ENCODE measurements at places on chromosomes 2 and 18.

- DNase-seq, result no peak
These were observed 364.7 kb downstream of the TXNL1 start for GRCh38 chr18:56273541-56274219.

DNA sequence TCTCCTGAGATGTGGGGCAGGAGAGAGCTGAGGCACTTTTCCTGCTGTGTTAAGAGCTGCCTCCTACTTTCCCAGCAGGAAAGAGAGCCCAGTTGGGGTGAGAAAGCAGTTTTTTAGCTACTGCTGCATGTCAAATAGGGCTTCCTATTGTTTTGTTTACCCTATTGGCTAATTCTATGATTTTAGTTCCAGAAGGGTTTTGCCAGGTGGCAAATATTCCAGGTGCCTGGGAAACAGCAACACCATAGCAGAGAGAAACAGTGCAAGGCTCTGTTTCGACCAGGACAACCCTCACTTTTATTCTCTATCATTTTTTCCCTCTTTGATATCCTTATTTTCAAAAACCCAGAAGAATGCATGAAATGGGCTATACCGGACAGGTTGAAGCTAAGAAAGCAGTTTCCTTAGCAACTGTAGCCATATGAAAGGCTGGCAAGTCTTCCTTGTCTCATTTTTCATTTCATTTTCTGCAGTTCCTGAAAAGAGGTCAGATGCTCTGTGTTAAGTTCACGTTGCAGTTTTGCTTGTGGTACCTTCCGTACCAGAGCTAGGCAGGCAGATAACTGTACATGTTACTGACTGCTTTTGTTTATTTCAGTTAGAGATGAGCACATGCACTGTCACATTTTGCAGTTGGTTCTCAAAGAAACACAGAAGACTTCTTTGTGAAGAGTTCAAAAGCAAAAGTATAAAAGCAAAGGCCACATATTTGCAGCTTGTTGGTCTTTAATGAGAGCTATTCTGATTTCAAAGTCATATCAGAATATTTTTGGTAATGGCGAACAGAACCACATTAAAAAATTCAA, 84.8 kb downstream of the AQP4 start:
- no peak for DNase-seq

GRCh38 chr2:152627351-152627957, 89.8 kb downstream of the PRPF40A start:
- no peak for DNase-seq

DNA sequence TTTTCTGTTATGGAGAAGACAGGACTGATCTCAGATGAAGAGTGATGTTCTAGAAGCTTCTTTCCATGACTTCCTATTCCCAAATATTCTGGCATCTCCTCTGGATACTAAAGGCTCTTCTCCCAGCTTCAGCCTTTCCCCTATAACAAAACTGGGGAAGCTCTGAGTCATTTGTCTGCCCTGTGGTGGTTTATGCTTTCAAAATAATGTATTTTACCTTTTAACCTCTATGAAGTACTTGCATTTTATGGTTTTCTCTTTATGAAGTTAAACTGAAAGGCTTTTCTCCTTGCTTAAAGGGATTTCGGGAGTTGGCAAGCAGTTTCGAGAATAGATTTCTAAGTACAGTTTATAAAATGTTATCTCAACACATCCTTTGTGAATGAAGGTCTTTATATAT, 104.4 kb downstream of the TANC1 start:
- no peak for DNase-seq

DNA sequence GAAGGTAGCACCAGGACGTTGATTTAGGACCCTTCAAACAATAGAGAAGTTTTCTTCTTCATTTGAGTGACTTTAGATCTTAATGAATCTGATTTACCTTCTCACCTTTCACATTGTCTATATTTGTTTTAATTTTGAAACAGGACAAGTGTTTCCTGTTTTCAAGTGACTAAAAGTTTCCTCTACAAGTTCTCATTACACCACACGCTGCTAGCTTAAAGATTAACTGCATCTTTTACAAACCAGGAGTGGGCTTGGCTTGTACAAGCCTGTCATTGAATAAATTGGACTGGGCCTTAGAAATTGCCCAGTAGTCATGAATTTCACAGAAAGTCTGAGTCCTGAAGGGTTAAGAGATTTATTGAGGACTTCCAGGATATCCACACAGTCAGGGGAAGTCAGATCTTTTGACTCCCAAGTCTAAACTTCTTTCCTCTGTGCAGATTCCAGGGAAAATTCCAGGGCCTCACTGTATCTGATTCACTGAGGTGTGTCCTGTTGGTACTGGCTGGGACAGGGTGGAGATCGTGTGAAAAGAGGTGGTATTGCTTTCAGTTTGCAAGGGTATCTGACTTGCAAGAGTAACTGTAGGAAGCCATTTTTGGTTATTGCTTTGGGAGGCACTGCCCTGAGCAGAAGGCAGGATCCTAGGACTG, 3.4 kb downstream of the SGPP2 start:
- DNase-seq, result no peak

- DNase-seq, result no peak
These were observed 593.2 kb upstream of the ZNF804A start for GRCh38 chr2:184004948-184005672.

DNA sequence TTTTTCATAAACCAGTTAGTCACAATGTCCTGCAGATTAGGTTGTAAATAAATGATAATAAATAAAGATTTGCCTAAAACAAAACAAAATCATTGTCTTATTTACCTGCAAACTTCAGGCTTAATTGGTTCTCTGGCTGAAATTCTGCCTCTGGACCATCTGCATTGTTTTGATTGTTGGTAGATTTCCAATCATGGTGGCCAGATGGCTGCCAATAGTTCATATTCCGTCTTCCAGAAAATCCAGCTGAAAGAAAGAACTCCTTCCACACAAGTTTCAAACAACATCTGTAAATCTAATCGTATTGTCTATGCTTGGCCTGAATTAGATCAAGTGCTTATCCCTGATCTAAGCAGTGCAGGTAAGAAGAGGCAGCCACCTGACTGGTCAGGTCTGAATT, 771.1 kb upstream of the ZEB2 start:
- no peak for DNase-seq

DNA sequence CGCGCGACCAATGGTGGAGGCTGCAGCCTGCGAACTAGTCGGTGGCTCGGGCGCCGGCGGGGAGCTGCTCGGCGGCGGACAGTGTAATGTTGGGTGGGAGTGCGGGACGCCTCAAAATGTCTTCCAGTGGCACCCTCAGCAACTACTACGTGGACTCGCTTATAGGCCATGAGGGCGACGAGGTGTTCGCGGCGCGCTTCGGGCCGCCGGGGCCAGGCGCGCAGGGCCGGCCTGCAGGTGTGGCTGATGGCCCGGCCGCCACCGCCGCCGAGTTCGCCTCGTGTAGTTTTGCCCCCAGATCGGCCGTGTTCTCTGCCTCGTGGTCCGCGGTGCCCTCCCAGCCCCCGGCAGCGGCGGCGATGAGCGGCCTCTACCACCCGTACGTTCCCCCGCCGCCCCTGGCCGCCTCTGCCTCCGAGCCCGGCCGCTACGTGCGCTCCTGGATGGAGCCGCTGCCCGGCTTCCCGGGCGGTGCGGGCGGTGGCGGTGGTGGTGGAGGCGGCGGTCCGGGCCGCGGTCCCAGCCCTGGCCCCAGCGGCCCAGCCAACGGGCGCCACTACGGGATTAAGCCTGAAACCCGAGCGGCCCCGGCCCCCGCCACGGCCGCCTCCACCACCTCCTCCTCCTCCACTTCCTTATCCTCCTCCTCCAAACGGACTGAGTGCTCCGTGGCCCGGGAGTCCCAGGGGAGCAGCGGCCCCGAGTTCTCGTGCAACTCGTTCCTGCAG, at the start of gene HOXD9:
Gene HOXD9 (plus strand): TSS at position 37 of the 728 bp plus-strand sequence. CDS start 50 bp downstream, at position 87.
- DNase-seq, result no peak

GRCh38 chr2:236553522-236553921, 16.1 kb upstream of the ACKR3 start:
- no peak for DNase-seq

DNA sequence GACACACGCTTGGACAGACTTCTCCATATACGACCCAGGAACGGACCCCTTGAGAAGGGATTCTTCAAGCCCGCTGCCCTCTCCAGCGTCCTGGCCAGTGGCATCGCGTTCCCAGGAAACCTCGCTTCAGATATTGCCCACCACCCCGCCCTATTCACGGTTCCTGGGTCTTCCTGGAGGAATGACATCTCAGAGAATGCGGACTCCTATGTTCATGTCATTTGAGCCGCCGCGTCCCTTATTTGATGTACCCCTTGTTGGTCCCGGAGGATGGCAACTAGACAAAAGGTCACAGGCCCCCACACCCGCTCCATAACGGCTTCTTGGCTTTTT, 588 bp upstream of the CCDC93 start:
- DNase-seq, result no peak

GRCh38 chr18:32040936-32041335, 22.3 kb downstream of the RNF125 start:
- DNase-seq, result no peak

DNA sequence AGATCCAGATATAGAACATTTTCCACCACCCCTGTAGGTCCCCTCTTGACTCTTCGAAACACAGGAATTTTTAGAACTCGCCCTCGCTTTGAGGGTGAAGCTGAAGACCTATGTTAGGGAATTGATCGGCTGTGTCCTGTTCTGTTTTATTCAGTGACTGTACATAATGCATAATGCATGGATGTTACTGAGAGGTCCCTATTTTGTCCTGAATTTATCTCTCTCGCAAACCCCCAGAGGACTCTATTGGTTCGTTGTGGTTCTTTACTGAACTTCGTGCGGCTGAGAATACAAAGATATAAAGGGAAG, 431 bp upstream of the EIF5B start:
- no peak for DNase-seq

DNA sequence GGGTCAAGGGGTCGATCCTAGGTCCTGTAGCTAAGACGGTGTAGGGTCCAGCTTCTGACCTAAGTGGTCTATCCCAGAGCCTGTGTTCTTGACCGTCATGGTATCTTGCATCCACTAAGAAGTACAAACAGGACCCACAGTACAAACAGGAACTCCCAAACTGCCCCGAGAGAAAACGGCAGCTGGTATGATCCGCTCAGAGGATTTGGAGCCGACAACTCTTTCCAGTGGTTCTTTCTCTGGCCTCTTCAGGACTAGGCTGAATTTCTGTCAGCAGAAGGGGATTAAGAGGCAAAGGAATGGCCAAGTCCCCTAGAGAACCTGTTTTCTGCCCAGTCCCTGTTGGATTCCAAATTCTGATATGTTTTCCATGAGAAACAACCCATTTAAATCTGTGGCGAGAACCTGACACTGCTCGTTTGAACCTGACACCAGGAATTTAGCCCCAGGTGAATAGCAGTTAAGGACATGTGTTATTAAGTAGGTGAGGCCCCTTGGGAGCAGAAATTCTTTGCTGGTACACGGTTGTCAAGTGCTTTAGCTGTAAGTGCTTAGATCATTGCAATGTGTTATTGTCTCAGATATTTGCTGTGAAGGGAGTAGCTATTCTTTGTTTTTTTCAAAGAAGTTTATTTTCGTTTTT, 50.5 kb upstream of the TXNDC2 start:
- no peak for DNase-seq

DNA sequence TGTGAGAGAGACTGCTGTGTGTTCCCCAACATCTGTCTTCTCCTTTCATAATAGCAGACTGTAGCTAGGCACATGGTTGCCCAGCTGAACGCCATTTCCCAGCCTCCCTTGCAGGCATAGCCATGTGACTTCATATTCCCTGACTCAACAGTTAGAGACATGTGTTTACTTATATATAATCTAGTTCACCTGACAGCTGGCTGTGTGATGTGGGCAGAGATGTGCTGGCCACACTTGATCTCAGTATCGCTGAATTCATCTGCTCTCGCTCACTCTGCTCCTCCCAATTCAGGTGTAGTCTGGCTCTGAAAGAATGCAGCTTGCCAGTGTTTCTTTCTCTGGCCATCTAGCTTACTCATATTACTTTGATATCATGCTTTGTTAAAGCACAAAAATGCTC, 52.3 kb upstream of the SEC11C start:
- DNase-seq, result no peak

DNA sequence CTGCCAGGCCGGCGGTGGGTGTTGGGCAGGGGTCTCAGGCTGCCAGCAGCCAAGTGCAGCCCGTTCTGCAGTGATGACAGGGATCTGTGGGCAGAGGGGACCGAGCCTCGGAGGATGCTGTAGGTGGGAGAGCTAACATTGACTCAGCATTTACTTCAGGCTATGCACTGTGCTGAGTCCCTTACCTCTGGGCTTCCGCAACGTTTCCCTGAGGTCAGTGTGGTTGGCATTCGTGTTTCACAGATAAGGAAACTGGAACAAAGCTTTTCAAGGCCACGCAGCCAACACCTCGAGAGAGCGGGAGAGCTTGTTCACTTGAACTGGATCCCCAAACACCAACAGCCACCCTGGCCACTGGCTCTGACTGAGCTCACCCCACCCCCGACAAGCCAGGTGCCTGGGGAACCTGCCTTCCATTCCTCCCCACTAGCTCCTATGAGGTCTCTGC, 839 bp upstream of the GPR148 start:
- peak; percentile 18 for DNase-seq

DNA sequence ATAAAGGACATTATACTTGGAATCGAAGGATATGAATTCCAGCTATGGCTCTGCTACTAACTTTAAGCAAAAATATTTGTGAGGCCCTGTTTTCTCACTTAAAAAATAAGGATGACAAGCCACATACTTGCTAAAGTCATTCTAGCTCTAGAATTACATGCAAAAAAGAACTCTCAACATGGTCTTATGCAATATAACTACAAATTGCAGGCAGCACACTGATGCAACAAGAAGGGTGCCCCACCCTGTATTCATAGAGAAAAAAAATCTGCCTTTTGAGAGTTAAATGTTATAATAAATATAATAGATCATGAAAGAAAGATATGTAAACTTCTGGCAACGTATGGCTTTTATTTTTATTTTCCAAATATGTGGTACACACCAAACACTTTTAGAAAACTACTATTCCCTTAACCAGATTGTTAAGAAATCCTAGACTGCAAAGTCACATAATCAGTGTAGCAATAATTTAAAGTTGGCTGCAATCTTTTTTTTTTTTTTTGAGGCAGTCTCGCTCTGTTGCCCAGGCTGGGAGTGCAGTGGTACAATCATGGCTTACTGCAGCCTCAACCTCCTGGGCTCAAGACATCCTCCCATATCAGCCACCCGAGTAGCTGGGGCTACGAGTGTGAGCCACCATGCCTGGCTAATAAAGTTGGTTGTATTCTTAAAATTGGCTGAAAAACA, 40.2 kb upstream of the WDSUB1 start:
- no peak for DNase-seq

DNA sequence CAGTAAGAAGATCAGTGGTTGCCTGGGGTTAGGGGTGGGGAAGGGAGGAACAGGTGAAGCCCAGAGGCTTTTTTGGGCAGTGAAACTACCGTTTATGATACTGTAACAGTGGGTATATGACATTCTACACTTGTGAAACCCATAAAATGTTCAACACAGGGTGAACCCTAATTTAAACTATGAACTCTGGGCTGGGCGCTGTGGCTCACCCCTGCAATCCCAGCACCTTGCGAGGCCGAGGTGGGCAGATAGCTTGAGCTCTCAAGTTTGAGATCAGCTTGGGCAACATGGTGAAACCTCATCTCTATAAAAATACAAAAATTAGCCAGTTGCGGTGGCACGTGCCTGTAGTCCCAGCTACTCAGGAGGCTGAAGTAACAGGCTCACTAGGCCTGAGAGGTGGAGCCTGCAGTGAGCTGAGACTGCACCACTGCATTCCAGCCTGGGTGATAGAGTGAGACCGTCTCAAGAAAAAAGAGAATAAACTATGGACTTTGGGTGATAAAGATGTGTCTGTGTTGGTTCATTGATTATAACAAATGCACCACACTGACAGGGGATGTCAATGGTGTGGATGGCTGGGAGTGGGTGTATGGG, 17.6 kb upstream of the USP14 start:
- DNase-seq, result no peak

- no peak for DNase-seq
These were observed 133.5 kb downstream of the PTGR3 start for GRCh38 chr18:75075429-75075841.

- DNase-seq, result no peak
These were observed 103.0 kb downstream of the FAM210A start for GRCh38 chr18:13623348-13623747.
